ENCODE measurements at places on chromosomes 2 and 18. TPM values are rescaled to one million over a fixed set of nuclear protein-coding genes. Genes with fewer than 3 reads are reported as not detected.

DNA sequence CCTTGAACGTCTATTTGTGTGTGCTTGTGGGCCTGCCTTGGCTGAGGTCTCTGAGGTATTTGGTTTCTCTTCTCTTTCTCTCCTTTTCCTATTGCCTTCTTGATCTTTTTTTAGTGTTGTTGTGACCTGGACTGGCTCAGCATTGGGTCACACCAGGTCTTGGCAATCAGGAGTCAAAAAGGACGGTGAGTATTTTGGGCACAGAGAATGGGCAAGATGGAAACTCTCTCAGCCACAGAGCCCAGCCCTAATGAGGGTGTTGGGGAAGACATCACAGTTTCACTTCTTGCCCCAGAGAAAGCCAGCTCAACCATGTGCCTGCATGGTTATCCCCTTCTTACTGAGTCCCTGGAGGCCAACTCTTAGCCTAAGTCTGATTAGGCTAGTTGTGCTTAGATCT is 13.7 kb upstream of the INO80C start:
- DNase-seq, result no peak

GRCh38 chr2:200735061-200735460 is 76.6 kb upstream of the BZW1 start:
- no peak for DNase-seq

GRCh38 chr2:4588606-4589005 is 885.2 kb downstream of the DCDC2C start:
- no peak for DNase-seq

DNA sequence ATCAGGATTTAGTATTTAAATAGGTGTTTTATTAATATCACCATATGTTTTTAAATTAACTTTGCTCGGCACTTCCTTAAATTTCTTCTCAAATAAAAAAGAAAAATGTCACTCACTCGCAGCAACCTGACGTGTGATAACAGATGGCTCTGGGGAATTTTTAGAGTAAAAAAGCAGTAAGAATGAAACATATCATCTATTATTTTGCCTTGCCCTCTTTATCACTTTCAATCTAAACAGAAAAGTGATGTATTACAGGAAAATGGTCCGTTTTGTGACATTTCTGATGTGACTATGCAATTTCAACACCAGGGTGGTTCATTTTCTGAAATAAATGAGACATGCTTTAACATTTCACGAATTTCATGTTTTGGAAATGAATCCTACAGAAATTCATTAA is 1368.0 kb upstream of the LRRTM1 start:
- no peak for DNase-seq

GRCh38 chr2:104428155-104428554 is 425.8 kb upstream of the POU3F3 start:
- no peak for DNase-seq

GRCh38 chr18:46080156-46080555 is 8.1 kb upstream of the PSTPIP2 start:
- DNase-seq, result no peak

DNA sequence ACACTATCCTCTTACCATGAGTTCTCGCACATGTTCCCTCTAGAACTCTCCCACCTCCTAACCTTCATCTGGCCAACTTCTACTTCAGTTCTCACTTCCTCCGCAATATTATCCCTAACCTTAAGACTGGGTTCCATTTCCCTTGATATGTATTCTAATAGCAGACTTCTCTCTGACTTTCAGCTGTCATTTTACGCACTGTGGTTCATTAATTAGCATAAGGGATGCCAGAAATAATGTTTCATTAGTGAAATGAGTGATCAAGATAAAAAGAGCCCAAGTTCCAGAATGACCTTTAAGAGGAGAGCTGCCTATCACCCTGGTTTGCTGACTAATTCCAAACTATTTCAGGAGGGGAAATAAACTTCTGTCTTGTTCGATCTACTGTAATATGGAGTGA is 108.6 kb upstream of the CCDC150 start:
- no peak for DNase-seq

- no peak for DNase-seq
These were observed 124.7 kb downstream of the PPP1R1C start for GRCh38 chr2:182110347-182110746.

GRCh38 chr2:32212295-32212694 is 46.6 kb downstream of the SLC30A6 start:
- no peak for DNase-seq

- no peak for DNase-seq
These were observed 298.5 kb downstream of the ZNF521 start for GRCh38 chr18:25053466-25053865.

DNA sequence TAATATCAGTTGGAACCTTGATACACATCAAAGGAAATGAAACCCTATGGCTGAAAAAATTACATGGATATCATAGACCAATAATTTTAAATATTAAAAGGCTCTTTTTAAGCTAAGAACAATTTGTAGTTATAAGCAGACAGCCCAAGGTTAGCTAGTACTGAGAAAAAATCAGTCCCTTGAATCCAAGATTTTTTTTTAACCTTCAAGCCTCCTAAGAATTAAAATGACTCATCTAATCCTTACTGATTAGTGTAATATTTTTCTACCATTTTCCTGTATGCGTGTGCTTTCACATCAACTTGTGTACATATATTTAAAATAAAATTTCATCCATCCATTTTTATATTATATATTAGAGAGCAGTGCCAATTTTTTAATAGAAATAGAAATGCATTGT is 1004.9 kb upstream of the ZEB2 start:
- DNase-seq, result no peak

- peak; percentile 91 for DNase-seq
These were observed 23.6 kb upstream of the HES6 start for GRCh38 chr2:238263204-238264071.

DNA sequence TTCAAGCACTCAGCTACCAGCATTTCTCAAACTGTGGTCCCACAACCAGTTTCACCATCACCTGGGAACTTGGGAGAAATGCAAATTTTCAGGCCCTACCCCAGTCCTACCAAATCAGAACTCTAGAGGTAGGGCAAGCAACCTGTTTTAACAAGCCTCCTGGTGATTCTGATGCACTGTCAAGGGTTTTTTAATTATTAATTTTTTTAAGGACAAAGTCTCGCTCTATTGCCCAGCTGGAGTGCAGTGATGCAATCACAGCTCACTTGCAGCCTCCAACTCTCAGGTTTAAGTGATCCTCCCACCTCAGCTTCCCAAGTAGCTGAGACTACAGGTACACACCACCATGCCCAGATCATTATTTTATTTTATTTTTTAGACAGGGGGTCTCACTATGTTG is 7.8 kb downstream of the ACMSD start:
- no peak for DNase-seq

DNA sequence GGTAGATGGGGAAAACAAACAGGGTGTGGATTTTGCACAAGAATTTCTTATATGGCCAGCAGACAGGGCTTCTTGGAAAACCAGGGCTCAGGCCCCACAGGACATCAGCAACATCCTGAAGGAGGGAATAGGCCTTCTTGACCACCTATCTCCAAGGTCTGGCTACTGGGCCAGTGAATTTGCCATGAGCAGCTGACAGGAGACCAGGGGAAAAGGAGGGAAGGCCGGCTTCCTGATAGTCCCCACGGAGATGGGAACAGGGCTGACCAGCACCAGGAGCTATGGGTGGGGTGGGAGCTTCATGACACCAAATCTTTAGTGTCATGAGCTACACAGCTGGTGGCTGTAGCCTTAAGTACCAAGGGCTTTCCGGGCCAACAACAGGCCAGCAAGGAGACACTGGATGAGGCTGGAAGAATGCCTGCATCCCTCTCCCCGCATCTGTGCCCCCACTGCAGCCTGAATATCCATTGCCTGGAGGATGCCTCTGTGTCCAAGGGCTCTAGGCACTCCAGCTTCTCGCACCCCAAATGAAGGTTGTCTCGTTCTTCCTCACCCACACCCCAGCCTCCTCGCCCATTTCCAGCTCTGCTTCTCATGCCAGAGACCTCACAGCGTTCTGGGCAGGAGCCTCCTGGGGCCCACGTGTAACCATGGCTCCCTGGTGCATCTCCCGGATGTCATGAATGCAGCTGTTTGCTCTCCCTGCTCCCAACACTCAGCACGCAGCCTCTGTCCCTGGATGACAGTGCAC is 74.8 kb downstream of the EMX1 start:
- DNase-seq, result no peak

DNA sequence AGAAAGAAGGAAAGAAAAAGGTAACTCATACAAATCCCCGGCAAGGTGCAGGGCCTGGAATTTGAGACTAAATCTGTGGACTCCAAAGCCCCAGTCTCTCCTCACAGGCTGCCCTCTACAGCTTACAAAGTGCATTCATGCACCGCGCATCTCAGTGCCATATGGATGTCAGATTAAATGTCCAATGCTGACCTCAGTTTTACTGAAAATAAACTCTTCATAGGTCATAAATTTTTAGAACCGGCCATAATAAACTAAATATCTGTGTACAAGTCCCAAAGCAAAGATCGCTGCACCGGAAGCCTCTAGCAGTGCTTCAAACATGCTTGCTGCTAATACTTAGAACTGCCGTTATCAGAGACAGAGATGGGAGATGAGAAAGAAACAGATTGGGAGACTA is 17.7 kb downstream of the ST6GAL2 start:
- DNase-seq, result peak; percentile 25

GRCh38 chr2:136376211-136376610 is 258.3 kb upstream of the CXCR4 start:
- DNase-seq, result no peak

GRCh38 chr2:96625571-96626552 is 12.2 kb downstream of the KANSL3 start:
- no peak for DNase-seq

- no peak for DNase-seq
These were observed 7.3 kb downstream of the PPP3R1 start for GRCh38 chr2:68245066-68245465.

DNA sequence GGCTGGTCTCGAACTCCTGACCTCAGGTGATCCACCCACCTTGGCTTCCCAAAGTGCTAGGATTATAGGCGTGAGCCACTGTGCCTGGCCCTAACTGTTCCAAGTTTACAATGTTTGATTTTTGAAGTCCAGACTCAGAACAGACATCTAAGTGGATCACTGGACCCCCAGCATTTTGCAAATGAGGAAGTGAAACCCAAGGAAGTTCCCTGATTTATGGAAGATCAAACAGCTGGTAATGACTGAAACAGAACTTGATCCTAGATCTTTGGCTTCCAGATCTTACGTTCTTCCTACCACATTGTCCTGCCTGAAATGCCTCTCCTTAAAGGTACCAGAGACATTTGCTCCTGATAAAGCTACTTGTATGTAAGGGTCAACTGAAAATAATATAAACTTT is 58.3 kb upstream of the NCOA1 start:
- DNase-seq, result no peak

DNA sequence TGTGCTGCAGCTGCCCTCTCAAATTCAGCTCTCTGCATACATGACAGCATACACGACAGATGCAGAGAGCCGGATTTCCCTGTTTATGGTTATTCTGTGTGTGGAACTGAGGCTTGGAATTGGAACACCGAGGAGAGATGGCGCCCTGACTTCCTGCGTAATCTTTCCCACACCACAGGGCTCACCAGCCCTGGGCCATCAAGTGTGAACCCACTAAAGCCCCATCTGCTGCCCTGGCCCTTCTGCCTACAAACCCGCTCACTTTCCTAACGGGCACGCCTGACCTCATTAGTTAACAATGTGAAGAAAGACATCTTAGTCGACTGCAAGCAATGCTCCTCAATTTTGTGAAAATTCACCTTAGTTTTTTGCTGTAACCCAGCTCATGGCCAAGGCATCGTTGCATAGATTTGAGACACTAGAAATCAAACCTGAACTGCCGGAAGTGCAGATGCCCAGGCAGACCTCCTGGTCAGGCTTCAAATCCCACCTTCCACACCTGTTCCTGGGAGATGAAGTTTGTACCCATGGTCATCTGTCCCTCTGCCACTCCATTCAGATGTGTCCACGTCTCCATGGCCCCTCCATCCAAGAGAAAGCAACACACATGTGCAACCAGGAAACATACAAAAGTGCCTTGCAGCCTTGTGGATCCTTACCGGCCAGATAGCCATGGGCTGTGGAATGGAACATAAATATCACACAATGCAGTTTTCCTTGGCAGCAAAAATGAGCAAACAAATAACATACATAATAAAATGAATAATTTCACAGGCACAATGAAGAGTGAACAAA is 5.0 kb upstream of the CIDEA start:
- DNase-seq, result no peak

DNA sequence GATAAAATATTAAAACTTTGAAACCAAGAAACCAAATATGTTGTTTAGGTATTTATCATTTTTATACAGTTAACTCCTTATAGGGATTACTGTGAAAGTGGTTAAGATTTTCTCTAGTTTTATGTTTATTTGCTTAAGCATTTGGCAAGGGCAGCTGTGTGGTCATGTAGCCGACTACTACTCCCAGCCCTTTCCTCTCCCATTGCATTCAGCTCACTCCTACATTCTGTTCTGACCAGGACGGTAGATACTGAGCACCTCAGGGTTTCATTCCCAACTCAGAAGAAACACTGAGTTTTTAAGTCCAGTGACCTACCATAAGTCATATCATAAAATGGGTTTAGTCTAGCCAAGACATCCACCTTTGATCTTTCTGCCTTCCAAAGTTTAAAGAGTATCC is 19.8 kb downstream of the FZD5 start:
- no peak for DNase-seq

DNA sequence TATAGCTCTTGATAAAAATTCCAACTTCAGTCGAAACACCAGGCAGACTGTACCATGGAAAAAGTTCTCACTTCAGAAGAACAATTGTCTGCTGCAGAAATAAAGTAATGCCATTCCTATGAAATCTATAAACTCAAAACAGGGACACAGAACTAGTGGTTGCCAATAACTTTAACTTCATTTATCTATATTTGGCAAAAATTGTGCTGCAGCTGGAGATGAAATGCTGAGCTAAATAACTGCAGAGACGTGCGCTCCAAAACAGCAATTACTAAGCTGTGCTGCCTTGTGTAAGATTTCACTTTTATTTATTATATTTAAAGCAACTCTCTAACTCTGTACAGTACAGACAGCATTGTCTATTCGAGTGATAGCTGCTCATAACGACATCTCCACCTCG is 540.1 kb upstream of the ID2 start:
- DNase-seq, result no peak

DNA sequence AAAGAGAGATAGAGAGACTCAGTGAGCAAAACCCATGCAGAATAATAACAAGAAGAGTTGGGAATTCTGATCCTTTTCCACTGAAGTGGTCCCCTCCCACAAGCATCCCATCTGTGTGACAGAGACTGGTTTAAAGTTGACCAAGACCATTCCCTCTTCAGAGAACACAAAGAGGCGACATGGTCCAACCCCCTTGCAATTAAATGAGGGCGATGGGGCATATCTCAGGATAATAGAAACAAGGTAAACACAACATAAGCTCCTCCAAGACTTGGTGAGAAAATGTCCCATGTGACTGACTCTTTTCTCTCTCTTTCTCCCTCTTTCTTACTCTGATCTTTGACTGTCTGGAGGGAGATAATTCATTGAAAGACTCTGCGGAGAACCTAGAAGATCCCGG is 526.7 kb downstream of the SOX11 start:
- DNase-seq, result no peak

GRCh38 chr2:126907671-126908070 is 9.0 kb downstream of the TEX51 start:
- DNase-seq, result no peak

MATN3 gene
- total RNA-seq, result 9.1 TPM

TUBA4A gene
- total RNA-seq, result 58.7 TPM

FAM161A gene
- 12.4 TPM for total RNA-seq

CPO gene
- 0.46 TPM for total RNA-seq

CHRND gene
- 0.07 TPM for total RNA-seq

UPP2 gene
- total RNA-seq, result not detected

HOXD9 gene
- not detected for total RNA-seq

BBS5 gene
- total RNA-seq, result 1.6 TPM
